ENCODE measurements at places on chromosomes 1 and 21.
A peak's percentile ranks its signal among the peaks of the same experiment; 100 is the strongest.

DNA sequence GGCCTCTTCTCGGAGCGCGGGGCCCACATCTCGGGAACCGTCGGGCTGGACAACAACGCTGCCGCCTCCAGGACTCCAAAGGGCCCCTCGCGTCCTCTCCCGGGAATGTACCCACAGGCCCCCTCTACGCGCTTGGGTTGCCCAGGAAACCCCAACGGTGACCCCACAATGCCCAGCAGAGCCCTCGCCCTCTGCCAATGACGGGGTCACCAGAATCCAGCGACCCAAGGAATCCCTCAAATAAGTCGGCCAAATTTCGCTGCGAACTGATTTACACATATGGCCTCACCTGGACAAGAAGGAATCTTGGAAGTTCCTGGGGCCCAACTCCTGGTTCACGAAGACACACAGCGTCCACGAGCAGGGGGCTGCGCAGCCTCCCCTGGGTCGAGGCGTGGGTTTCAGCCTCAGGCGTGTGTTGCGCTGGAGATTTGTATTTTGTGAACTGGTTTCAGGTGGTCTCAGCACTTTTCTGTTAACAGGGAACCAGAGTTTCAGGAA is 78.1 kb downstream of the DESI2 start:
- DNase-seq = no peak

- DNase-seq = no peak
Observed at GRCh38 chr1:28534671-28535070, 18.2 kb upstream of the TRNAU1AP start.

DNA sequence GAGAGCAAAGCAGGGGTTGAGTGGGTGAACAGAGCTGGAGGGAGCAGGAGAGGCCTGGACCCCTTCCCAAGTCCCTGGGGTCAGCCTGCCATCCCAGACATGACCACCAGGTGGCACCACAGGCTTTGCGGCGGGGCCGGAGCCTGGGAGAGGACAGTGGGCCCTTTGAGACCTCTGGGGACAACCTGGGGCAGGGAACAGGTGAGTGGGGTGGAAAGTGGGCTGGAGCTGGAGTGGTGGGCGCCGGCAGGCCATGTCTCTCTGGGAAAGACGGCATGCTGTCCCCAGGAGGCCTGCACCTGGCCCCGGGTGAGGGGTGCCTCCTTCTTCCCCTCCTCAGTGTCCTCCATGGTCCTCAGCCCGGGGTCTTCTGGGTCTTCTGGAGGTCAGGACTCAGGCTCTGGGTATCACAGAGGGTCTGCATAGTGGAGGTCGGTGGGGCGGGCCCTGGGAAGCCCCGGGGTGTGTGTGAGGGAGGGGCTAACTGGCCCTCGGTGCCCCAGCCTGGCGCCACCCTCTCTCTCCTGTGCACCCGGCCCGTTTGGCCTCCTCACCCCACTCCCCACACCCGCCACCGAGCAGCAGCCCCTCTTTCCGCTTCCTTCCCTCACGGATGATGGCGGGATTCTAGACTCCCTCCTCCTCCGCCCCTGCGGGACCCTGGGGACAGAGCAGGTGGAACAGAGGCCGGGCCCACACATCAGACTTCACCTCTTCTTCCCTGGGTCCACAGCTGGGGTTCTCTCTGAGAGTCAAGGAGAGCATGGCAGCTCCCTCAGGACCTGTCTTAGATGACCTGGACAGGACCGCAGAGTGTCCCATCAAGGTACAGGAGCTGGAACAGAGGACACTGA is 28.5 kb upstream of the PKP1 start:
- DNase-seq = peak; percentile 4

- peak; percentile 26 for DNase-seq
Observed at GRCh38 chr1:206725109-206725963, 40.6 kb downstream of the MAPKAPK2 start.

DNA sequence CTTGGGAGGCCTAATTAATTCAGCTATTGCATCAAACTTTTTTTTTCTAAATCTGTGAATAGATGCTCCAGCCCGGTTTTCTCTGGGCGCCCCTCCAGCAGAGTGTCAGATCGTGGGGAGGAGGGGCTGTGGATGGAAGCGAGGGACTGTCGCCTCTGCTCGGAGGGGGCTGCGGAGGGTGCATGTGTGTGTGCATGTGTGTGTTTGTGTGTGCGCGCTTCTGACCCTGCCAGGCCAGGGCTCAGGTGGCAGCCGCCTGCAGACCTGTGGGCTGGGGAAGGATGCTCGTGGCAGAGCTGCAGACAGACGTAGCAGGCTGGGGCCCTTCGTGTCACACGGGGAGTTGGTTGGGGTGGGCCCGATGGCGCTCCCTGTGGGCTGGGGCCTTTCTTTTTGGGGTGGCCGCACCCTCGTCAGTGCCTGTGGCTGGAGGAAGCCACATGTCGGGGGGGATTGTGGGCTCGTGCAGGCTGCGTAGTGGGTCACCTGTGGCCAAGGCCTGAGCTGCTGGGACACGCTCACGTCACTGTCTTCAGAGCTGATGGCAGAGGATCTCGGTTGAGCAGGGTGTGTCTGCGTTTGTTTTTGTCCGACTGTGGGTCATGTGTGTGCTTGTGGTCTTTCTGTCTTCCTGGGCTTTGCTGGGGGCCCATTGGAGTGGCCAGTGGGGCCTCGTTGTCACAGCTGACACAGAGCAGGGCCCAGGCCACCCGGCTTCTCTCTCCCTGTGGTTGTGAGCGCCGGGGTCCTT is 2.8 kb downstream of the SKI start:
- no peak for DNase-seq

GRCh38 chr1:85406887-85407533 is 57.9 kb downstream of the DDAH1 start:
- no peak for DNase-seq

GRCh38 chr21:39681257-39681656 is 63.7 kb upstream of the IGSF5 start:
- no peak for DNase-seq

DNA sequence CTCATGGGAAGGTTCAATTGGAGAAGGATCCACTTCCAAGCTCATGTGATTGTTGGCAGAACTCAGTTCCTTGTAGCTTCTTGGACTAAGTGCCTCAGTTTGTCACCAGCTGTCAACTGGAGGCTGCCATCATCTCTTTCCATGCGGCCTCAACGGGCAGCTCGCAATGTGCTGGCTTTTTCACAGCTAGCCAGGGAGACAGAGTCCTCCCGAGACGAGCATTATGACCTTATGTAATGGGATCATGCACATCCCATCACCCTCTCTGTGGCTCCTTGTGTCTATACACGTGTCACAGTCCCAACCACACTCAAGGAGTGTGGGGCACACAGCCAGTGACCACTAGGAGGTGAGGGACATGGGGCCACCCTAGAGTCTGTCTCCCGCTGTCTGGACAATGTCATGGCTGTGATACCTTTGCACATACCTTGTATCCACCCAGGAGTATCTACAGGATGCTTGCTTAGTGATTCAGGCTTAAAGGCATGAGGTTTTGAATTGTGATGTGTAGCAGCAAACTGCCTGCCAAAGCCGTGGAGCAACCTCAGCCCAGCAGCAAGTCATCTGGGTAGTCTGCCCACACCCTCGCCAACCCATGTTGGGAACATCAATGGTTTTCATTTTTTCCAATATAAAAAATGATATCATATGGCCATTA is 3.9 kb upstream of the KRTAP10-6 start:
- DNase-seq = no peak

- no peak for DNase-seq
Observed at GRCh38 chr1:58786184-58786926, 2.5 kb upstream of the JUN start.

GRCh38 chr1:178607718-178608408 is 95.0 kb downstream of the TEX35 start:
- DNase-seq = no peak

GRCh38 chr1:47650205-47650604 is 212.4 kb downstream of the FOXD2 start:
- DNase-seq = peak; percentile 81

- no peak for DNase-seq
Observed at GRCh38 chr1:98766255-98766654, 104.7 kb downstream of the SNX7 start.

DNA sequence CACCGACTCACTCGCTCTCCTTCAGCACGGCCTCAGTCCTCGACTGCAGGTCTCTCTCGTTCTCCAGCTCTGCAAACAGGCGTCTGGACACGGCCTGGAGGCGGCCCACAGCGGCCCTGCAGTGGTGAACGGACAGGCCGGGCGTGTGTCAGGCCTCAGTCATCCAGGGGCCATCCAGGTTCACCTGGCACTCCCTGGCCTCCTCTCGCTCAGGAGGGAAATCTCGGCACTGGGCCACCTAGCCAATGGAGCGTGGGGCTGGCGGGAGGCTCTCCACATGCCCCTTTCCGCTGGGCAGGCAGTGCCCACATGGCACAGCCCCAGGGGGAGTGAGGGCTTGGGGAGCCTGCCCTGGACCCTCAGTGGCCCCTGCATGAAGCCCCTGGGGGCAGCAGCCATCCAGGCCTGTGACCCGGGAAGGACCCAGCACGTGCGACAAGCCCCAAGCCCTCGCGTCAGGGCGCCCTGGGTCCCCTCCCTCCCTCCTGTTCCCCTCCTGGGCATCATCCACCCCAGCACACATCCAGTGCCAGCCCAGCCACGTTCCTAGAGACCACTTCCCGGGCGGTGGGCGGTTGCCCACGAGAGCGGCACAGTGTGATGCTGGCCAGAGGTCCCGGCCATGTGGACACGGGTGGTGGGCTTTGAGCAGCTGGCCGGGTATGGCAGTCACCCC is 18.1 kb downstream of the CFAP74 start:
- no peak for DNase-seq

GRCh38 chr1:54871275-54872035 is 15.5 kb downstream of the DHCR24 start:
- DNase-seq = no peak

DNA sequence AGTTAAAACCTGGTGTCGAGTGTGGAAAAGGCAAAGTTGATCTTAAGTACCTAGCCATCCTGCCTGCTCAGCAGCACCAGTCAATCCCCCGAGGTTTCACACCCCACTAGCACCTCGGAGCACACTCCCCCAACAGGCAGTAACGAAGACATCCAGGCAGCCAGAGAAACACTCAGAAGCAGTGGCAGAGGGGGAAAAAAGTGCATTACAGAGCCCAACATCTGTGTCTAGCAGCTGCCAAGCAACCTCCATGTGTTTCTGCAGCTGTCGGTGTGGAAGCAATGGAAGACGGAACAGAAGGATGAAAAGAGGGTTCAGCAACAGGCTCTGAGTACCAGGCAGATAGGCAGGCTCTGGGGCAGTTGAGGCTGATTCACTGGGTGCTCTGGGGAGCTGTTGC is 73.4 kb upstream of the PROX1 start:
- no peak for DNase-seq

DNA sequence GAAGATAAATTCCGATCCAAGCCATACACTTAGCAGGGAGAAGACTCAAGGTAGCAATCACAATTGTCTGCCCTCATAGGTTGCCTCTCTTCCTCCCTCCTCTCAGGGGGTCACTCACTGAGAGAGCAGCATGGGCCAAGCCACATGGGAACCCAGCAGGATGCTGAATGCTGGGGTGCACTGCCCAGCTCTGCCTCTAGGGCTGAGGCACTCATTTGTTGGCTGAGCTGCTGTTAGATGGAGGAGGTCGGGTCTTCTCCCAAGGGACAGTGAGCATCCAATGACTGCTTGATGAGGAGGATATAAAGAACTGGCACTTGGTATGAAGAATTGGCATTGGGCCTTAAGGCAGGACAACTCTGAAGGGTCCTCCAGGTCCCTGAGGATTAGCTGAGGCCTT is 418.8 kb downstream of the SIPA1L2 start:
- DNase-seq = no peak

GRCh38 chr21:45256021-45256911 is 31.4 kb downstream of the POFUT2 start:
- no peak for DNase-seq

- peak; percentile 2 for DNase-seq
Observed at GRCh38 chr1:49435291-49435690, 588.5 kb downstream of the AGBL4 start.

- no peak for DNase-seq
Observed at GRCh38 chr1:97608272-97608671, 312.6 kb downstream of the DPYD start.

DNA sequence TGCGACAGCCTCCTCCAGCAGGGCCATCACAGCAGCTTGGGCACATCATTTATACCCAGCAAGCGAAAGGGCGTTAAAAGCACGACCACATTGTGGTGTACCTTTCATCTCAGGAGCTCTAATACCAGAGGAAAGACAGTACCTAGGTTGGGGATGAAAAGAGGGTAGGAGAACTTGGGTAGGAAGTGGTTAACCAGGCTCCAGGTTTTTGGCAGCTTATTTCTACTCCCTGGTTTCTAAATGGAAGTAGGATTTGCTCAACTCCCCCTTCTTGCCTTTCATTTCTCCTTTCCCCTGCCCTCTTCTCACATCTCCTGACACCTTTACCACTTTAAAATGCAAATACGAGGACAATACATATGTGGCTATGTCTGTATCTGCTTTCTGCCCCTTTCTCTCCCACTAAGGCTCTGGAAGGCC is 30.2 kb downstream of the FAM177B start:
- no peak for DNase-seq

DNA sequence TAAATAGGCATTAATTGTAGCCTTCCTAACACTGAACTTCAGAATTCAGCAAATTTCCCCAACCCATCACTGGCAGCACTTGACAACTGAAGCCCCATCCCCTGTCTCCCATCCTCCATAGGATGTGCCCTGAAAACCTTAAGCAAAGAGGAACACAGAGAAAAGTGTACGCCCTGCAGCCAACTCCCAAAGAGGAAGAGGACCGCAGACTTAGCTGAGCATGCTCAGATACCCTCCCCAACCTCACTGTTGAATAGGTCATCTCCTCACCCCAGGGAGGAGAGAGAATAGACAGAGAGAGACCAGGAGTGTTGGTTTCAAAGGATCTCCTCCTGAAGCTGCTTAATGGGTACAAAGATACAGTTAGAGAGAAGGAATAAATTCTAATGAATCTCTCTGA is 50.5 kb downstream of the CD2 start:
- no peak for DNase-seq

- DNase-seq = no peak
Observed at GRCh38 chr1:162157469-162157868, 88.0 kb downstream of the NOS1AP start.

GRCh38 chr1:18807334-18808063 is 52.0 kb downstream of the TAS1R2 start:
- DNase-seq = no peak

GRCh38 chr1:59062743-59063142 is 234.2 kb upstream of the FGGY start:
- no peak for DNase-seq

GRCh38 chr1:53047737-53048736 is 14.0 kb upstream of the PODN start:
- DNase-seq = no peak

GRCh38 chr1:28112388-28113241 is 24.2 kb upstream of the EYA3 start:
- no peak for DNase-seq

GRCh38 chr1:192654120-192654519 is 18.2 kb downstream of the RGS13 start:
- DNase-seq = no peak

- DNase-seq = peak; percentile 80
Observed at GRCh38 chr1:117590273-117590925, 15.4 kb upstream of the TENT5C start.

GRCh38 chr1:226542623-226543103 is 5.9 kb upstream of the STUM start:
- DNase-seq = peak; percentile 92

All from SHP77 (cell line).